Activated CD4-positive, alpha-beta T cell treated with anti-CD3 and anti-CD28 coated beads, Interleukin-2, amount 10 ng/mL, durations not matched to agents 7 days and 5 days (primary cell): ENCODE measurements at places on chromosomes 16 and 17.

GRCh38 chr17:74807925-74808324 is 31.8 kb upstream of the NAT9 start:
- no peak for DNase-seq
- no peaks in the 10 kb centered on the region for H3K36me3 ChIP-seq
- no peak overlapping the region for H3K4me3 ChIP-seq
- no peaks in the 10 kb centered on the region for H3K4me1 ChIP-seq
- no peaks in the 10 kb centered on the region for H3K27me3 ChIP-seq

DNA sequence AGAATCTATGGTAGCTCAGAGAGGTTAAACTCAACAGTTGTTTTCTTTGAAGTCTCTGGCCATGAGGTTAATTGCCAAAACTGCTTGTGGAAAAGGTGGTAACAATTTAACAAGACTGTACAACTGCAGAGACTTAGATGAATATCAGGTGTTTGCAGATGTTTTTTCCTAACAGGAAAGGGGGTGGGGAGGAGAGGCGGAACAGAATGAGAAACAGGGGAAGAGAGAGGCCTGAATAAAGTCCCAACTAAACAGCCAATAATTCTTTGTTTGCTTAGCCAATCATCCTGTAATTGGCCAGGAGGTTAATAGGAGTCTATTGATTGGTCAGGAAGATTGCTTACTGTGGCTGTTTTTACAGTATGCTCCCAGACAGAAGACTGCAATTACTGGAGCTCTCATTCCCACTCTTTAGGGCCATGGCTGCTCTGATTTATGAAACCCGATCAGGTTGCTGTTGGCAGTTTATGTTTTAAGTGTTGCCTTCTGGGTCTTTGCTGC is 249.7 kb upstream of the TBX2 start:
- H3K27me3 ChIP-seq = peaks cover 7% of the 10 kb centered on the region
- no peak overlapping the region for H3K27ac ChIP-seq
- H3K4me3 ChIP-seq = no peak overlapping the region
- H3K4me1 ChIP-seq = peaks cover 13% of the 10 kb centered on the region

DNA sequence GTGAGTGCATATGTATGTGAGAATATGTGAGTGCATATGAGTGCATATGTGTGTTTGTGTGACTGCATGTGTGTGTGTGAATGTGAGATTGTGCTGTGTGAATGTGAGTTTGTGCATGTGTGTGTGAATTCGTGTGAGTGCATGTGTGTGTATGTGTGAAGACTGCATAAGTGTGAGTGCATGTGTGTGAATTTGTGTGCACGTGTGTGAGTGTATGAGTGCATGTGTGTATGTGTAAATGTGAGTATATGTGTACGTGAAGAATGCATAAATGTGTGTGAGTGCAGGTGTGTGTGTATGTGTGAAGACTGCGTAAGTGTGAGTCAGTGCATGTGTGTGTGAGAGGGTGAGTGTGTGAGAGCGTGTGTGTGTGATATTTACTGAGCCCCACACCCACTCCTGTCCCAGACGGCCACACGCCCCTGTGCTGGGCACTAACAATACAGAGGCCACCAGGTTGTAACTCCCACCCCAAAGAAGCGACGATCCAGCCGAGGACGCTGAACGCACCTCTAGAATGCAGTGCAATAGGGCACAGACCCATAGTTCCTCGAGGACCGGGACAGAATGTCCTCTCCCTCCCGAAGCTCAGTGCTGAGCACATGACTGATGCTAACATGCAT is 97.8 kb downstream of the C16orf95 start:
- H3K27me3 ChIP-seq = peaks cover 6% of the 10 kb centered on the region
- H3K27ac ChIP-seq = no peak overlapping the region
- no peak overlapping the region for H3K4me3 ChIP-seq
- DNase-seq = no peak
- no peaks in the 10 kb centered on the region for H3K36me3 ChIP-seq

GRCh38 chr17:80453998-80454556 is 22.3 kb downstream of the NPTX1 start:
- DNase-seq = no peak
- H3K27me3 ChIP-seq = peaks cover 6% of the 10 kb centered on the region
- H3K4me3 ChIP-seq = peak overlapping the region; percentile 96

- H3K27me3 ChIP-seq = peaks cover 5% of the 10 kb centered on the region
- H3K36me3 ChIP-seq = no peaks in the 10 kb centered on the region
- H3K4me3 ChIP-seq = peak overlapping the region; percentile 69
- peak overlapping the region; percentile 90 for H3K27ac ChIP-seq
- DNase-seq = peak; percentile 17
- peaks cover 10% of the 10 kb centered on the region for H3K4me1 ChIP-seq
These were observed 318.3 kb downstream of the PHKB start for GRCh38 chr16:47779201-47780016.

GRCh38 chr17:61414141-61414935 is 14.7 kb downstream of the TBX2 start:
- H3K4me3 ChIP-seq = no peak overlapping the region
- H3K27ac ChIP-seq = no peak overlapping the region
- peaks cover 15% of the 10 kb centered on the region for H3K4me1 ChIP-seq
- no peaks in the 10 kb centered on the region for H3K36me3 ChIP-seq
- DNase-seq = no peak
